ENCODE measurements at places on chromosomes 2 and 18.

GRCh38 chr2:233011268-233011650 is 1.8 kb downstream of the NGEF start:
- no peak for DNase-seq

GRCh38 chr2:40282428-40282827 is 169.5 kb downstream of the SLC8A1 start:
- no peak for DNase-seq

- no peak for DNase-seq
These were observed 57.8 kb upstream of the ETAA1 start for GRCh38 chr2:67339234-67339885.

DNA sequence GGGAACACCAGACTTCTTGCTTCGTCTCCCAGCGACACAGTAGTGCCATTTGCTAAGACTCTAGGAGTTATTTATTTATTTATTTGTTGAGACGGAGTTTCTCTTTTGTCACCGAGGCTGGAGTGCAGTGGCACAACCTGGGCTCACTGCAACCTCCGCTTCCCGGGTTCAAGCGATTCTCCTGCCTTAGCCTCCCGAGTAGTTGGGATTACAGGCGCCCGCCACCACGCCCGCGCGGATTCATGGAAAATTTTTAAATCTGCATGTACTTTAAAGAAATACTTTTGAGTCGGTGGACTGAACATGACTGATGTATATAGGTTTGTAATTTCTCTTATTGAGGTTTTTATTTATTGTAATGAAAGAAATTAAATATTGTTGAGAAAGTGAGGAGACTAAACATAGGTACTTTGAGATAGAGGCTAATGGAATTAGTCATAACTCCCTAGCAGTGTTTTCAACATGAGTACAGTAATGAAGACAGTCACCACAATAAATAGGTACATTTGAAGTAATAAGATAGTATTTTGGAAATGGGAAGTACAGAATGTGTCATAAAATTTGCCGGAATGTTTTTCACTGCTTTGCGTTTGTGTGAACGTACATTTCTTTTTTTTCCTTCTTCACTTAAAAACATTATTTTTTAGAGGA is 983 bp downstream of the MTX2 start:
- DNase-seq, result no peak

GRCh38 chr2:20103530-20103929 is 52.1 kb upstream of the LAPTM4A start:
- DNase-seq, result peak; percentile 50

DNA sequence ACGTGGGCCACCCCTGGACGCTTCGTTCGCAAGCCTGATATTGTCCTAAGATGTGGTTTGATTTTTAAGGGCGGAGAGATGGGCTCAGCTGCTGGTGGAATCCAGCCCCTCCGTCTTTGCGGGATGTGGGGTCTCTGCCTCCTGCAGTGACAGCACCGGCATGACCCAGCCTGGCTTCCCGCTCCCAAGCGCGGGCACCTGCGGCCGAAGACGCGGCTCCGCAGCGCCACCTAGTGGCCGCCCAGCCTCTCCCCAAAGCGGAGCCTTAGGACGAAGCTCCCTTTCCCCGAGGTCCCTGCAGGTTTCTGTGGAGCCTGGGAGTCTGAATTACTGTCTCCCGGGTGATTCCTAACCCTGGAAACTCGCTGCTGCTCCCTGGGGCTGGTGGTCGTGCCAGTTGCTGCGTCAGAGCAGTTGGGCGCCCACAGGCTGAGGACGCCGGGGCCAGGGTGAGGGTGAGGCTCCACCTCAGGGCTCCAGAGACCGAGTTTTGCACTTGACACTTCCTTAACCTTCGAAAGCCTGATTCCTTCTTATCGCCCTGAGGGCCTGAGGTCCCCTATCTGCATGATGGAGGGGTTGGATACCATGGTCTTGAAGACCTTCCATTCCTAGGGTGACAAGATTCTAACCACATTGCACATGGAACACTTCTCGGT is 137.5 kb downstream of the TPO start:
- peak; percentile 70 for DNase-seq

- DNase-seq, result no peak
These were observed 148.5 kb downstream of the LNPK start for GRCh38 chr2:175853616-175853890.

GRCh38 chr2:104658144-104658835 is 195.6 kb upstream of the POU3F3 start:
- DNase-seq, result no peak

GRCh38 chr2:152695763-152696162 is 21.5 kb downstream of the PRPF40A start:
- no peak for DNase-seq

DNA sequence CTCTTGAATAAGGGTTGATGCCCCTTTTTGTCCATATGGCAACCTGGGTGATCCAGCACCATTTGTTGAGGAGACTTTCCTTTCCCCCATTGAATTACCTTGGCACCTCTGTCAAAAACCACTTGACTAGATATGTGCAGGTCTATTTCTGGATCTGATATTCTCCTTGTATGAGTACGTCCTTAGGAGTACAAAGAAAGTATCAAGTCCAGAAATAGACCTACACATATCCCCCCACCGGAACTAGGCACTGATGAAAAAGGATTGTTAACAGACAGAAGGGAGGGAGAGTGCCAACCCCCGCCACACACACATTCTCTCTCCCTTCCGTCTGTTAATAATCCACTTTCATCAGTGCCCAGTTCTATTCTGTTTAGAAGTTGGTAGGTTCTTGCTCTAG is 225.0 kb downstream of the TMEM163 start:
- no peak for DNase-seq

GRCh38 chr2:226813148-226813701 is 13.6 kb upstream of the IRS1 start:
- no peak for DNase-seq

DNA sequence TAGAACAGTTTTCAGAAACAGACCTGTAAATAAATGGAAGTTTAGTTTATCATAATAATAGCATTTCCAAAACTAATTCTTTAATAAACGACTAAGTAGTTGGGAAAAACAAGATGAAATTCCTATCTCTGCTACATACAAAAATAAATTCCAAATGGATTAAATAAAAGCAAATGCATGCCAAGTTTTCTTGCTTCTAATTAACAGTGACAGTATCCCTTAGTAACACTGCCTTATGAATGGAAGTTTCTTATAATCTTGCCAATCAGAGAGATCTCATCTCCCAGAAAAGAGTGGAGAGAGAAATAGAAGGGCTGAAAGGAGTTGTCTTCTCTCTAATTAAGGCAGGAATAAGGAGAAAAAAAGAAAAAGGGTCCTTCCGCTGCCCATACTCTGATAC is 133.9 kb downstream of the GFPT1 start:
- DNase-seq, result no peak

DNA sequence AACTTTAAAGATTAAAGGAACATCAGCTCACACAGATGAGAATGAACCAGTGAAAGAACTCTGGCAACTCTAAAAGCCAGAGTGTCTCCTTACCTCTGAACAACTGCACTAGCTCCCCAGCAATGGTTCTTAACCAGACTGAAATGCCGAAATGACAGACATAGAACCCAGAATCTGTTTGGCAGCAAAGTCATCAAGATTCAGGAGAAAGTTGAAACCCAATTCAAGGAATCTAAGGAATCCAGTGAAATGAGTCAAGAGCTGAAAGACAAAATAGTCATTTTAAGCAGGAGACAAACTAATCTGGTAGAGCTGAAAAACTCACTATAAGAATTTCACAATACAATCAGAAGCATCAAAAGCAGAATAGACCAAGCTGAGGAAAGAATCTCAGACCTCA is 72.0 kb downstream of the STRADB start:
- DNase-seq, result no peak

DNA sequence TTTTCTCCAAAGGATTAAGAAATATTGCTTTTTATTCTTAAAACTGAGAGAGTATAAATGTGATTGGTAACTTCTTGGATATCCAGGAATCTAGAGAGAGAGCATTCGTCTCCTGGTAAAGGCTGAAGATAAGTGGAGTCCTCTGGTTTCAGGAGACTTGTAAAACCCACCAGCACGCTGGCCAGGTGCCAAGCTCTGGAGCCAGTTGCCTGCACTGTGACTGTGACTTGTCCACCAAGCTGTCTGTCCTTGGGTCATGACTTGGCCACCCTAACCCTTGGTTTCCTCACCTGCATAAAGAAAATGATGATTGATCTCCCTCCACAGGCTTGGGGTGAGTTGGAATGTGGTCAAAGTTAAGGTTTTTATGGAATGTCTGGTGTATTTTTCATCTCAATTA is 185.4 kb upstream of the NCKAP5 start:
- no peak for DNase-seq

GRCh38 chr2:231001921-231002320 is 6.0 kb downstream of the SPATA3 start:
- DNase-seq, result no peak

- no peak for DNase-seq
These were observed 29.0 kb upstream of the TAF1B start for GRCh38 chr2:9814129-9814868.

- DNase-seq, result no peak
These were observed 17.4 kb upstream of the ACKR3 start for GRCh38 chr2:236552212-236552542.

GRCh38 chr2:153105829-153106578 is 372.6 kb downstream of the RPRM start:
- DNase-seq, result no peak

- no peak for DNase-seq
These were observed 245.1 kb downstream of the LDLRAD4 start for GRCh38 chr18:13463526-13464210.

- no peak for DNase-seq
These were observed 2127.8 kb upstream of the CELF4 start for GRCh38 chr18:39693359-39693758.

- DNase-seq, result no peak
These were observed 527.6 kb upstream of the MEX3C start for GRCh38 chr18:51724790-51725721.

DNA sequence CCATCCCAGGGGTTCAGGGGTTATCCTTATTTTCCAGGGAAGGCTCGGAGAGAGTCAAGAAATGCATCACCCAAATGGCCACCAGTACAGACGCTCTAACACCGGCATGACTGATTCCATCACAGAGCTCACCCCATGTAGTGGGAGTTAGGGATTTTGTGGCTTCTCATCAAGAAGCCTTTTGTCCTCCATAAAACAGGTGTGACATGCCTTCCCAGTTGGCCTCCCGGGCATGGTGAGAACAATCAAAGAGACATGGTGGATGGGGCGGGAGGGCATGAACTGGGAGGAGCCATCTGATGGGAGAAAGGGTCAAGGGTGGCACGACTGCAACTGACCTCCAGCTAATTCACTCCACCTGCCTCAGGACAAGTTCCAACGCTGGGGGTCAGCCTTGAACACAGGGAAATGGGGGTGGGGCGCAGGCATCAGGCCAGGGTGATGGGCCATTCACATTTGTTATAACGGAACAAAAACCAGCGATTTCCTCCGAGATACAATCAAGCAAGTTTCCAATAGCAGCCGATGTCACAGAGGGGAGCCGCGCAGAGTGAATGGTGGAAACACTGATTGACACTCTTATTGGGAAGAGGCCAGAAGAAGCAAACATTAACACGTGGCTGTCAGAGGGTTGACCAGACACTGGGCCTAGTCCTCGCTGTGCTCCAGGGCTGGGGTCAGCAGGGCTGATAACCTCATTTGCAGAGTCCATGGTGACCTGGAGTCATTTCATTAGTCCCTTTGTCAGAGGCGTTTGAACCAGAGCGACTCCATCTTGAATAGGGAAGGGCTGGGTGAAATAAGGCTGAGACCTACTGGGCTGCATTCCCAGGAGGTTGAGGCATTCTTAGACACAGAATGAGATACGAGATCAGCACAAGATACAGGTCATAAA is 80.5 kb upstream of the HPCAL1 start:
- no peak for DNase-seq

GRCh38 chr2:47217277-47217676 is 62.2 kb upstream of the STPG4 start:
- no peak for DNase-seq

DNA sequence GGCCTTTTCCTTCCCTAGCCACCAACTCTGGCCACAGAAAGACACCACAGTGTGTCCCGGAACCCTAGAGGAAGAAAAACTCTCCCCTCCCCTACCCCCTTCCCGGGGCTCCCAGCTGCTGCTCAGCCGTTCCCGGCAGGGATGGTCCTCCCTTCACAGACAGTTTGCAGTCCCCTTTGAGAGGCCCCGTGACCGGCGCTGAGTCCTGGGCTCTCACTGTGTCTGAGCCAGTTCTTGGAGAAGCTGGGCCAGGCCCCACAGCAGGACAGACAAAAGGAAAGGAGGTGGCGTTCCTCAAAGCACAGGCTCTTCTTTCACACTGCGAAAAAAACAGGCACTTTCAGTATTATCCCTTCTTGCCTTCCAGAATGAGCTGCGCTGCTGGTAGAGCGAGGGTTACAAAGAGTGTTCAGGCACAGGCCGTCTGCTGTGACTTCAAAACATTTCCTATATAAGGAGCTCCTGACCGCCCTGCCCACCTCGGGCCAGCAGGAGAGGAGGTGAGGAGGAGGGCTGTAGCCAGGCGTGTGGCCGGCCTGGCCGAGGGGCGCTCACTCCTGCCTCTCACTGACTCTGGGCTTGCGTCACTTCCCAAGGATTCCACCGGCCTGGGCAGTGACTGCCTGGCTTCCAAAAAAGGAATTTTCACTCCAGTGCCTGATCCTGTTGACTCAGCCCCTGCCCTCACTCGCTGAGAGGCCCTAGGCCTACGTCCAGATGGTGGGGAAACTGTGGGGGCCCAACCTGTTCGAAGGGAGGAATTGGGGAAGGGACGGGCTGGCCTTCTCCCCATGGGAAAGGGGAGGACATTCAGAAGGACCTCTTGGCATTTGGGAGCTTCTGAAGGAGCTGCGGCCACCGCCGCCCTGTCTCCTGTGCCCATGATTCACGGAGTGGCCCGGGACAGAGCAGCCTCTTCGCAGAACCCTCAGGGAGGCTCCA is 24.9 kb downstream of the CIDEA start:
- peak; percentile 76 for DNase-seq

DNA sequence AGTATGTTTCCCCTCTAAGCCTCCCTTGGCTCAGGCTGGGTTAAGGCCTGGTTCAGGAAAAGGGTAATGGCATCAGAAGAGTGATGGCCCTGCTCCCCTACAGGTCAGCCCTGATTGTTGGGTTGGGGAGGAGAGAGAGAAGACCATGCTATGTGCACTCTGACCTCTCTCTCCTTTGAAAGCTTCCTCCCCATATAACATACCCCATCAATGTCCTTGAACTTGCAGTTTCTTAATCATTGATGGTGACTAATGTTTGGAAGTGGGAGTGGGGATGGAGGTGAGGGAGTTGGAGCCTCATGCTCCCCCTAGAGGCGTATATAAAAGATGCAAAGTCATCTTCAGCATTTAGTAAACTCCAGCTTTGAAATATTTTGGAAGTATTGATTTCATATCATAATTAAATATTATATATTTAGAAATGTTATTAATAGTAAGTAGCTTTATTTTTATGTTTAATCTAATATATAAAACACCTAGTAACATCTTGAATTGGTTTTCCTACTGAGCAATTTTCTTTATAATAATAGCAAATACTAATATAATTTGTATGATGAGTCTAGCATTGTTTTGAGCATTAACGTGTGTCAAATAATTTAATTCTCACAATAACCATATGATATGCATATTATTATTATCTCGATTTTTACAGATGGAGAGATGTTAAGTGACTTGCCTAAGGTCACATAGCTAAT is 8.8 kb downstream of the PLCL1 start:
- peak; percentile 38 for DNase-seq

GRCh38 chr18:32346671-32347070 is 124.0 kb downstream of the GAREM1 start:
- DNase-seq, result no peak

GRCh38 chr2:153005071-153005730 is 286.8 kb downstream of the ARL6IP6 start:
- no peak for DNase-seq

GRCh38 chr2:7180638-7181370 is 263.6 kb downstream of the RNF144A start:
- peak; percentile 5 for DNase-seq

- DNase-seq, result no peak
These were observed 28.4 kb upstream of the PXDN start for GRCh38 chr2:1772471-1773267.
